ENCODE measurements at places on chromosomes 1 and 21. TPM values are rescaled to one million over a fixed set of nuclear protein-coding genes. Genes with fewer than 3 reads are reported as not detected.

DNA sequence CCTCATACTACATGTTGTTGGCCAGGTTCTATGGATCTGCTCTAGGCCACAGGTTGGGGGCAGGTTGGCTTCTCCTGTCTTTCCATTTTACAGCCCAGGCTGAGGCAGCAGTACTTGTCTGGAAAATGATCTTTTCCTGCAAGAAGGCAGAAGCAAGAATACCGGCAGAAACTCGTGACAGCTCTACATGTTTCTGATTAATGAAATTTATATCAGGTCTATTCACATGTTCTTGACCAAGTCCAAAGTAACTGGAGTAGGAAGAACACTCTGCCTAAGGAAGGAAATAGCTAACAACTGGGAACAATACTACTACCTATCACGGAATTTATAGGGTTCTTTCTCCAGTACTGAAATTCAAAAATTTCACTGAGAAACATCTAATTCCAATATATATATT is 98.3 kb downstream of the PLPPR5 start:
- no peak for DNase-seq

- no peak for DNase-seq
Observed at GRCh38 chr1:100535264-100535663, 2.7 kb upstream of the GPR88 start.

GRCh38 chr1:193543259-193543658 is 356.8 kb upstream of the B3GALT2 start:
- DNase-seq, result no peak

DNA sequence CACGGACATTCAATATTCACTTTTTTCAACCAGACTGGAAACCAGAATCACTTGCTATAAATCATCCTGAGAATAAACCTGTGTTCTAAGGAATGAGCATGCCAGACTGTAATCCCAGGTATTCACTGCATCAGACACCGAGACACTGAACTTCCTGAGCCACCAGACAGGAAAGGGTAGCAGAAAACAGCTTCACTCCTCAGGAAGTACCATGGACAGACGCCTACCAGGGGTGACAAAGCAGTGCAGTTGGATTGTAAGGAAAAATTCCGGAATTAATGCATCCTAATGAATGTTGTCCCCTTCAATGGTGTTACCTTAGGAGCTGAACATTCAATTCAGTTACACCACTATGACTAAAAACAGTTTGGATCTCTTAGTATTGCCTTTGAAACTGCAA is 156.1 kb downstream of the PIGK start:
- no peak for DNase-seq

- peak; percentile 34 for DNase-seq
Observed at GRCh38 chr1:235199441-235199840, 38.4 kb upstream of the RBM34 start.

- DNase-seq, result peak; percentile 85
Observed at GRCh38 chr1:61202854-61203598, 120.7 kb downstream of the NFIA start.

DNA sequence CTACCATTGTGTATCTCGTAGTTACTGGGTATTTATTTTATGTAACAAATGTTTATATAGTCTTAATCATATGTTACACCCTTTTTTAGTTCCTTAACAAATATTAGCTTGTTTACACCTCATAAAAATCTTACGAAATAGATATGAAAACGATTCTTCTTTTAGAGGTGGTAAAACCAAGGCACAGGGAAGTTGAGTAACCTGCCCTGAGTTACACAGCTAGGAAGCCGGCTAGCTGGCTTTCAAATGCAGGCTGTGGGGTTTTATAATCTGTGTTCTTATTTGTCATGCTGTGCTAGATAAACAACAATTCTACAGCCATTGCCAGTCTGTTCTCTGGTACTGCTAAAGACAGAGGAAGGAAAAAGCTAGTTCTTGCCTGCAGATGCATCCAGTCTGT is 109.6 kb downstream of the NOS1AP start:
- DNase-seq, result no peak

DNA sequence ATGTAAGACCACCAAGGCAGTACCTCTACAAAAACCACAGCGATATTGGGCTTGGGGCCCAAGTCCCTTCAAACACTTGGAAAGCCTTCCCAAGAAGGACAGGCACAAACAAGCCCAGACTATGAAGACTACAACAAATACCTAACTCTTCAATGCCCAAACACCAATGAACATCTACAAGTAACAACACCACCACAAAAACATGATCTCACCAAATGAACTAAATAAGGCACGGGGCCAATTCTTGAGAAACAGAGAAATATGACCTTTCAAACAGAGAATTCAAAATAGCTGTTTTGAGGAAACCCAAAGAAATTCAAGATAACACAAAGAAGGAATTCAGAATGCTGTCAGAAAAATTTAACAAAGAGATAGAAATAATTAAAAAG is 86.8 kb downstream of the COL24A1 start:
- peak; percentile 28 for DNase-seq

- DNase-seq, result no peak
Observed at GRCh38 chr1:116127123-116127847, 16.1 kb downstream of the MAB21L3 start.

GRCh38 chr1:239537795-239538194 is 151.4 kb downstream of the CHRM3 start:
- DNase-seq, result no peak

- DNase-seq, result no peak
Observed at GRCh38 chr1:27529704-27530018, 39.7 kb upstream of the WASF2 start.

Gene LMOD1
- 50.1 TPM for total RNA-seq

Gene NBPF10
- 1.3 TPM for total RNA-seq

Gene ARL8A
- 28.5 TPM for total RNA-seq

Gene ADAMTS4
- 8.2 TPM for total RNA-seq

Gene GCSAML
- not detected for total RNA-seq

Gene ESRRG
- total RNA-seq, result under 0.01 TPM
